ENCODE measurements at places on chromosomes 5 and 9.

- DNase-seq: no peak
These were observed 31.2 kb downstream of the CDK7 start for GRCh38 chr5:69265931-69266330.

- DNase-seq: no peak
These were observed 4.0 kb downstream of the SLC35D2 start for GRCh38 chr9:96379461-96379860.

DNA sequence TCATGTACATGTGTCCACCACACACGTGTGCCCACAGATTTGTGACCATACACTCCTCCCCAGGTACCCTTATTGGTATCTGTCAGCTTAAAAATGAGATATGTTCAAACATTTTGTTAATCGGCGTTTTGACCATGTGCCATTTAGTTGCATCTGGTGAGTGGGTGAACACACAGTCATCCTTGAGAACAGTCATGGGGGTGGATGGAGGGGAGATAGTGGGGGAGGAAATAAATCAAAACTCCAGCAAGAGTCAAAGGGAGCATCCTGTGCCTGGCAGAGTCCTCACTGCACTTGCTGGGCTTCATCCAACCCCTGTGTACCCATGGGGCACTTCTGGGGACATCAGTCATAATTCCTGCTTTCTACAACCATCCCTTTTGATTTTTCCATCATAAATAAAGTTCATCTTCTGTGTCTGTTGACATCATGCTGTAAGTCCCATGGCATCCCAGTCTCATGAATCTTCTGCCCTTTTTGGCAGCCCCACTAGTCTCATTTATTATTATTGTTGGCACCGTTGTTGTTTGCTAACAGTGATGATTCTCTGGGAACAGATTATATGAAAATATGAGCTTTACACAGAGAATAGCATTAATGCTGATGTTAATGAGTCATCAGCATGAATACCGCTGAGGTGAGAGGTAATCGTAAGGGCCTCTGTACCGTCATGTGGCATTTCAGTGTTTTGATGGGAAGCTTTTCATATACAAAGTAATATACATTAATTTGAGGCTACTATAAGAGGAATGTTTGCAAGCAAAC, 24.4 kb upstream of the CLK4 start:
- no peak for DNase-seq

DNA sequence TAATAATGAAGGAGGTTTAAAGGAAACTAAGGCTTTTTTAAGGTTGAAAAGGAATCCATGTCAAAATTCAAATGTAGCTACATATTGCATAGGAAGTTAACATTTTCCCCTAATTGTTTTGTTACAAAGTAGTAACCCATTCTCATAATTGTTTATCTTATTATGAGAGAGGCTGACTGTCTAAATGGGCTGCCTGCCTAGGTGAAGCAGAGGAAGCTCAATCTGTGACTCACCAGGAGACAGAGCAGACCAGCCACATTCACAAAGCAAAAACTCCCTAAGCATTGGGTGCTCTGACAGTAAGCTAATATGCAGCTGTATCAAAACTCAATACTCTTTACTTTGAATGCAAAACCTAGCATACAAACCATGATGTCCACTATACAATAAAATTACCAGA, 208.5 kb downstream of the ROR2 start:
- no peak for DNase-seq

DNA sequence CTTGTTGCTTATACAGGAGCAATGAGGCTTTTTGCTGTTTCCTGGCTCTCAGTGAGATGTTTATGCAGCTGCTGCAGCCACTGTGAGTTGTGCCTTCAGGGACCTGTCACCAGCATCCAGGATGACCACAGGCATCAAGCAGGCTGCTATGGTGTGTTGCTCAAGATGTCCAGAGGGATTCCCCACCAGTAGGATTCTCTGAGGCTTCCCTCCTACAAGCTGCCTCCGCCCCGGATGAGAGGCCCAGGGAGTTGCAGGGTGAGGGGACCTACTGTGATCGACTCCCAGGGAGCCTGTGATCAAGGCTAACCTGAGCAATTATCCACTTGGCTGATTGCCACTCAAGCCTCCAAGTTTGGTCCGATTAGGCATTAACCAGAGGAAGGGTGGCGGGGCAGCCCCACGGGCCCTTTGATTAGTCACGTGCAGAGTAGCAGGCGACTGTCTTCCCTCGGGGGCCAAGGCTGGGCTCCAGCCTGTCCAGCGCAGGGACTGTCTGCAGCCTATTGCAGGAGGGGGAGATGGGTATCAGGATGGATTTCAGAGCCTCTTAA, 1.8 kb upstream of the FAT2 start:
- DNase-seq: no peak

DNA sequence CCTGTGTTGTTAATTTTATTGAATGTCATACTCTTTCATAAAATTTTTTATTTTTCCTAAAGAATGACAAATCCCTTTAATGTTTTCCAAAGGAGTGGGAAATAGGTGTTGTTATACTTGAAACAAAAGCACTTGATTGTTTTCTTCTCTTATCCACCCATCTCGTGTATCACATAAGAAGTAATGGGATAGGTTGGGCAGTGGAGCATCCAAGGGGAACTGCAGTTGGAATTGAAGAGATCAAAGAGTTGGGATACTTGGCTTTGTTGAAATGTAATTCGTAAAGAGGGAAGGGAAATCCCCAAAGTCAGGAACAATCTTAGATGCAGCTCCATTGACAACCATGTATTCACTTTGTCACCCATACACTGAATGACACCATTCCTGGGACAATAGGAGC, 148.0 kb downstream of the PCSK5 start:
- no peak for DNase-seq

GRCh38 chr5:57937501-57938173, 455.0 kb upstream of the ACTBL2 start:
- no peak for DNase-seq

DNA sequence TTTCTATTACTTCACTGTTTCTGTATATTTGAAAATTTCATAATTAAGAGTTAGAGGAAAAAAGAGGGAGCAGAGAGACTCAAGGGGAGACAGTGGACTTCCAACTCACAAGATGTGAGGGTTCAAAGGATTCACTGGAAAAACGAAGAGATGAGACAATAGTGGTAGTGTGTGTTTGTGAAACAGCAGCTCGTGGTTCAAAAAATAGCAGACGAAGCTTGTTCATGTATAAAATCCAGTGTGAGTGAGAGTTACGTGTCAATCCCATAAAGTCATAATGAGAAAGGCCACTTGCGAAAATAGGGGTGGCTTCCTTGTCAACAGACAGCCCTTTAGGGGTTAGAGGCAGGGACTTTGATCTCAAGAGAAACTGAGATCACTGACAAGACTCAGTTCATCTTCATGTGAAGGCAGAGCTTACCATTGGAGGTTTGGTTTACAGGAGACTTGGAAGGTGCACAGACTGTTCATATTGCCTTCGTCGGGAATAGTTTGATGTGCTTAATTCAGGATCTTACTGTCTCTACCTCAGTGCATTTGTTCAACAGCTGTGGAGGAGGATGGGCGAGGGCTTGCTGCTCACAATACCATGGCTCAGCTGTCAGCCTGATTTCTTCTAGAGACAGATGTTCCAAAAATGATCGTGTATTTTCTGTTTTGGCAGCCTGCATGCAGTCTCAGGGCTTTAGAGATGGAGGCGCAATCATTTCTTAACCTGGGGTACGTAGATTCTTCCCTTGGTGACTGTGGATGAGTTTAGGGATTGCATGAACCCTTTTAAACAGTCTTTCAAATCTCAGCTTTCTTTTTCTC, 105.7 kb upstream of the KLF9 start:
- DNase-seq: no peak

GRCh38 chr5:124056326-124056990, 544.5 kb downstream of the CSNK1G3 start:
- no peak for DNase-seq

Data from stimulated activated CD8-positive, alpha-beta memory T cell treated with anti-CD3 and anti-CD28 coated beads, Interleukin-2, amount 100 ng/mL, for 1 hour (primary cell).